ENCODE measurements at places on chromosomes 11 and 22. TPM values are rescaled to one million over a fixed set of nuclear protein-coding genes. Genes with fewer than 3 reads are reported as not detected.

Gene GP1BB
- polyA plus RNA-seq = 83.2 TPM

GRCh38 chr22:22667966-22668880, 23.8 kb downstream of the GGTLC2 start:
- no peak for DNase-seq
- no peaks in the 10 kb centered on the region for H3K36me3 ChIP-seq
- no peaks in the 10 kb centered on the region for H3K4me1 ChIP-seq
- H3K4me3 ChIP-seq = no peak overlapping the region

DNA sequence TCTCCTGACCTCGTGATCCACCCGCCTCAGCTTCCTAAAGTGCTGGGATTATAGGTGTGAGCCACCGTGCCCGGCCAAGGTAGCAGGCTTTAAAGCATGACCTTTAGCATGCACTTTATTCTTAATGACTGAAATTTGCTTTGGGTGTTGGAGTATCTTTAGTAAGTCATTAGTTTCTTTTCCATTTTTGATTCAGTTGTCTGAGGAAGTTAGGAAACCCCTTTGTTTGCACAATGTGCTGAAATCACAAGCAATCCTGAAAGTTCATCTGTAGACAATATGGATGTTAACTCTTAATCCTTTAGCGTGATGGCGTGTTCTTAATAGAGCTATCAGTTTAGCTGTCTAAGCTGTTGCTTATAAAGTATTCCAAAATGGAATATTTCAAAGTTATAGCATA, 16.8 kb downstream of the SDHD start:
- DNase-seq = no peak
- no peaks in the 10 kb centered on the region for H3K4me1 ChIP-seq
- no peaks in the 10 kb centered on the region for H3K27me3 ChIP-seq
- no peaks in the 10 kb centered on the region for H3K36me3 ChIP-seq
- H3K27ac ChIP-seq = no peak overlapping the region
- no peak overlapping the region for H3K4me3 ChIP-seq

GRCh38 chr11:100094121-100094865, 592.8 kb upstream of the ARHGAP42 start:
- no peak overlapping the region for H3K4me3 ChIP-seq
- H3K27ac ChIP-seq = no peak overlapping the region
- DNase-seq = no peak
- H3K4me1 ChIP-seq = peaks cover 5% of the 10 kb centered on the region
- H3K36me3 ChIP-seq = no peaks in the 10 kb centered on the region

DNA sequence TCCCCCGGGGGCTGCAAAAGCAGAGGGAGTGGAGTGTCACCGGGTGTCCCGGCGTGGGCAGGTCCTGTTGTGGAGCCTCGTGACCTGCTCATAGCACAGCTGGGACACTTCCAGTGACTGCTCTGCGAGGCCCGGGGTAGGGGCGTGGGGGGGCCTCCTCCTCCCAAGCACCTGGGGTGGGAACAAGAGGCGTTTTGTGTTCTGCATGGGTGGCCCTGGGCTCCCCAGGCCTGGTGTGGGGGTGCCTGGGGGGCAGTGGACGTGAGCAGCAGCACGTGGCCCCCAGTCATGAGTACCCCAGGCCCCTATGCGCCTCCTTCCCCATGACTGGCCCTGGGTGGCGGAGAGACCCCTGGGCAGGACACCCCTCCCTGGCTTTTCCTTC, 104.7 kb downstream of the KCNQ1 start:
- H3K36me3 ChIP-seq = no peaks in the 10 kb centered on the region
- peaks cover 28% of the 10 kb centered on the region for H3K27me3 ChIP-seq
- H3K4me3 ChIP-seq = no peak overlapping the region
